ENCODE measurements at places on chromosomes 1 and 21. TPM values are rescaled to one million over a fixed set of nuclear protein-coding genes. Genes with fewer than 3 reads are reported as not detected.

LCE1A gene
- 866 TPM for total RNA-seq

DPT gene
- total RNA-seq, result 31.8 TPM

RAB3B gene
- 5.3 TPM for total RNA-seq

DYNLT5 gene
- not detected for total RNA-seq

- no peak for DNase-seq
Measured at GRCh38 chr1:81129366-81129765, 671.4 kb upstream of the ADGRL2 start.

GRCh38 chr1:178190881-178191280 lies 97.0 kb downstream of the RASAL2 start:
- no peak for DNase-seq

GRCh38 chr21:45439901-45440461 lies 35.0 kb downstream of the COL18A1 start:
- DNase-seq, result no peak

GRCh38 chr21:41622831-41623548 lies 115.0 kb upstream of the TMPRSS2 start:
- no peak for DNase-seq
